ENCODE measurements at places on chromosomes 13 and 19.

DNA sequence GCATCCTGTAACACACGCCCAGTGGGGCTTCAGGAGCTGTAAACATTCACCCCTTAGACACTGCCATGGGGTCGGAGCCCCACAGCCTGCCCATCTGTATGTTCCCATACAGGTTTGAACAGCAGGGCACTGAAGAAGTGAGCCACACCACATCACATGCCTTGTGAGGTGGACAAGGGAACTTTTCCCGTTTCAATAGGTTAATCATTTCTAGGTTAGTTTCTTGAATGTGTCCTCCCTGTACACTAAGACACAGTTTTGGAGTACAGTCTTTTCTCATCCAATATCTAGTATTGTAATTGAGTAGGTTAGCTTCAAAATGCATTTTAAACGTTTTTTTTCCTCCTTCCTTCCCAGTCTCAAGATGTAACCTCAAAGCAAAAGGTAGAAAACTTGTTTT is 700.2 kb upstream of the PCDH20 start:
- no peak for DNase-seq

DNA sequence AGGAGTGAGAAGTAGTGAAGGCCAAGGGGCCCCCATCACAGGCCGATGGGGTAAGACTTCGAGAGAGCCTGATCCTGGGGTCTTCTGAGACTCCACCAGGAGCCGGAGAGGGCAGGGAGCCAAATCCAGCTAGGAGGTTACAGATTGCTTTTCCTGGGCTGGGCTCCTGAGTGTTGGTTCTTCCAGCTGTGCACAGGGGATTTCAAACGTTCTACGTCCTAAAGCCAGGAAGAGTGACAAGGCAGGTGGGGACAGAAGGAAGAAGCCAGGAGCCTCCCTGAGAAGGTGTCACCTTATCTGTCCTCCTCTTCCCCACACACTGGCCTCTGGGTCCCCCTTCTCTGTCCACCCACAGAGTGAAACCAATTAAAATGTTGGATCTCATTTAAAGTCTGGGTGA is 16.1 kb upstream of the TPRX2 start:
- DNase-seq: no peak

- DNase-seq: no peak
These were observed 1.9 kb upstream of the KL start for GRCh38 chr13:33014291-33014690.

DNA sequence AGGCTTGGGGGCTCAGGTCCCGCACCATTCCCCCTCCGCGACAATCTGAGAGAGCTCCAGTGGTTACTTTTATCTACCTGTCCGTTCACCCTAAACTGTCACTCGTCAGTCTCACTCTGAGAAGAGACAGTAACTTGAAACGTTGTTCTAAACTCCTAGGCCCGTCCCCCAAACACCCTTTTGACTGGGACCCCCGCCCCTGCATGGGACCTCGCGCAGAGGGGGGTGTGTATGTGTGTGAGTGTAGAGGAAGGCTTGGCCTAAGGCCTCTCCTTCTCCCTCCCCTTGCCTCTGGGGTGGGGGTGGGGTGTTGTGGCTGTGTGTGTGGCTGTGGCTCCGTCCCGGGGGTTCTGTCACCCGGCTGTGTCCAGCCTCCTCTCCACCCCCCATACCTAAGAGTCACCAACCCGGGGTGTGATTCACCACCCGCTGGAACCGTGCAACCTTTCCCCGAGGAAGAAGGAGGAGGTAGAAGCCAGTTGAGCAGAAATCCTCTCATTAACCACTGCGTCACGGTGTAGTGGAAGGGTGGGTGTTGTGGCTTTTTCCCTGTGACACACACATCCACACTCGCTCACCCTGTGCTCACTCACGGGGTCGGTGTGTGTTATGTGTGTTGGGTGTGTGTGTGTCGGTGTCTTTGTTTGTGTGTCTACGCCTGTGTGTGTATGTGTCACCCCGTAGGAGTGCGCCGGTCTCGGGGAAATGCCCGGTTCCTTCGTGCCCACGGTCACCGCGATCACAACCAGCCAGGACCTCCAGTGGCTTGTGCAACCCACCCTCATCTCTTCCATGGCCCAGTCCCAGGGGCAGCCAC is 2.4 kb downstream of the FOSB start:
- DNase-seq: no peak

GRCh38 chr13:101751488-101751887 is 299.0 kb downstream of the ITGBL1 start:
- no peak for DNase-seq

DNA sequence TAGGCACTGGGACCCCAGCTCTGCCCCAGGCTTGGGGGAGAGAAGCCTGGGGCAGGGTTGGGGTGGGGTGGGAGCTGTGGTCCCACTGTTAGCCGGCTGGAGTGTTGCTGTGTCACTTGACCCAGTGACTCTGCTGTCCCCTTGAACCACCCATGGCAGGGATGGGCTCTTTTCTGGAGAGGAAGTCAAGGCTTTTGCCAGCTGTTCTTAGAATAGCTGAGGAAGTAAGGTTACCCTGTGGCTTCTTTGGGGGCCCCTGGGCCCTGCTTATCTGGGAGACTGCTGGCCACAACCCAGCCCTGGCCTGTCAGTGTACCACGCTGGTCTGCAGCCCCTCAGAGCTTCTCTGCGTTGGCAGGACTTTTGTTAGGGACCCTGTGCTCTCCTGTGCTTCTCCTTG is 9.1 kb downstream of the PNPLA6 start:
- peak; percentile 77 for DNase-seq

GRCh38 chr19:16002406-16003384 is 53.9 kb downstream of the OR10H4 start:
- no peak for DNase-seq

GRCh38 chr19:55423225-55424005 is 15.8 kb upstream of the UBE2S start:
- DNase-seq: no peak

- DNase-seq: no peak
These were observed 1080.6 kb downstream of the PCDH17 start for GRCh38 chr13:58712191-58712590.

DNA sequence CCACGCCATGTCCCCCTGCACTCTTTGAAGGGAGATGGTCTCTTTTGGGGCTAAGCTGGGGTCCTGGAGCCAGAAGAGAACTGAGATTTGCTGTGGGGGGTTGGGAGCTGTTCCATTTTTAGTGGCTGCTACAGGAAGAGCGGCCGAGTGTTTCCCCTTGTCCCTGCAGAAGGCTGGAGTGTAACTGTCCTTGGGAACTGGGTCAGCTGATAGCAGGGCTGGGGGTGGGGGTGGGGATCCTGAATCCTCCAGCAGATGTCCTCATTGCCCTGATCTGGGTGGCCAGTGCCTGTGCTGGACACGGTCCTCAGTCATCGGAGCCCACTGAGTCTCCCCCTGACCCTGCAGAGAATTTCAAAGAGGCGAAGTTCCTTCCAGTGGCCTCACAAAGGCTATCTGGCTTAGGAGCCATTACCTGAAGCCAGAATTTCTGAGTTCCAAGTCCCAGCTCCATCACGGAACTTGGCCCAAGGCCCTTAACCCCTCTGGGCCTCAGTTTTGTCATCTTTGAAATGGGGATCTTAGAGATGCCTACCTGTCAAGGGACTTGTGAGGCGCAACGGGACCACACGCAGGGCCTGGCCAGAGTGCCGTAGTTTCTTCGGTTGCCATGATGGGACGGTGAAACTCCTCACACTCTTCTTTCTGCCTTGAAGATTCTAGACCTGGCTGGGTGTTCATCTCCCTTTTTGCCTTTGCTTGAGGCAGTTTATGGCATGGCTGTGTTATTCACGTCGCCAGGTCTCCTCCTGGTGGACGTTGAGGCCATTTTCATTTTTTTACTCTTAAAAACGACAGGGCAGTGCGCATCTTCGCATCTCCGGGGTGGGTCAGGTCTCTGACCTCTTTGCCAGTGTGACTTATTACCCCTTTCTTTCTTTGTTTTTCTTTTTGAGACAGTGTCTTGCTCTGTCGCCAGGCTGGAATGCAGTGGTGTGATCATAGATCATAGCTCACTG is 51.9 kb downstream of the DNM2 start:
- no peak for DNase-seq

GRCh38 chr19:39430675-39431593 is 4.8 kb downstream of the RPS16 start:
- DNase-seq: no peak

DNA sequence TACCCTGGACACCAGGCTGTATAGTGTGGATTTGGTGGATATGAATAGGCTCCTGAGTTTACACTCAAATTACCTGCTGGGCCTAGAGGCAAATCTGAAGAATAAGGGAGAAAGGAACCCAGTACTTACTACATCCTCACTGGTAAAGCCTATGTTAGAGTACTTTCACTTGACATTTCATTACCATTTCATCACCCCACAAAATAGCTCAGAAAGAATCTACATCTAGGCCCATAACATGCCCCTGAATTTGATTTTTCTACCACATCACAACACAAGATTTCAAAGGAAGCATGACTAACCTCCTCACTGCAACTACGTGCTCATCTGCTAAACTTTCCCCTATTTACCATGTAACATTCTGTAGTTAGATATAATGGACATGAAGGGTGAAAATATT is 43.3 kb downstream of the VWA8 start:
- DNase-seq: no peak

DNA sequence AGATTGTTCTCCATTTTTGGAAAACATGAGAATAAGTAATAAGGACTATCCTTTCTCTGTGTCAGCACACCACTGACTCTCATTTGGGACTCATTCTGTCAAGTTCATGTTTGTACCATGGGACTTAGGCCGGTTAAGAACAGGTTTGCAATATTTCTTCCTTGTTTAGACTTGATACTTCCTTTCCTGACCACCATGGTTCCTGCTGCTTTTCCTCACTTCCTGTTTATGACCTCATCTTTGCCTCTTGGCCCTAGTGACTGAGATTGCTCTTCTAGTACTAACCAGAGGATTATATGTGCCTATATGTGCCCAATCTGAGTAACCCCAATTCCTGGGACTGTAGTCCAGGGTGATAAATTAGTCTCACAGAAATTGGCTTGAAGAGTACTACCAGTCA is 32.5 kb upstream of the NDFIP2 start:
- DNase-seq: no peak

DNA sequence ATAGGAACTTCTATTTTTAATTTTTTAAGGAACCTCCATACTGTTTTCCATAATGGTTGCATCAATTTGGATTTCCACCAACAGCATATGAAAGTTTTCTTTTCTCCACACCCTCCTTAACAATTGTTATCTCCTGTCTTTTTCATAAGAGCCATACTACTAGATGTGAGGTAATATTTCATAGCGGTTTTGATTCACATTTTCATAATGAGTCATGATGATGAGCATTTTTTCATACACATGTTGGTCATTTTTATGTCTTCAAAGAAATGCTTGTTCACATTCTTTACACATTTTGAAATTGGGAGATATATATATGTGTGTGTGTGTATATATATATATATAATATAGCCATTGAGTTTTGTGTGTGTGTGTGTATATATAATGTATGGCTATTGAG is 420.3 kb upstream of the PCDH9 start:
- DNase-seq: no peak

DNA sequence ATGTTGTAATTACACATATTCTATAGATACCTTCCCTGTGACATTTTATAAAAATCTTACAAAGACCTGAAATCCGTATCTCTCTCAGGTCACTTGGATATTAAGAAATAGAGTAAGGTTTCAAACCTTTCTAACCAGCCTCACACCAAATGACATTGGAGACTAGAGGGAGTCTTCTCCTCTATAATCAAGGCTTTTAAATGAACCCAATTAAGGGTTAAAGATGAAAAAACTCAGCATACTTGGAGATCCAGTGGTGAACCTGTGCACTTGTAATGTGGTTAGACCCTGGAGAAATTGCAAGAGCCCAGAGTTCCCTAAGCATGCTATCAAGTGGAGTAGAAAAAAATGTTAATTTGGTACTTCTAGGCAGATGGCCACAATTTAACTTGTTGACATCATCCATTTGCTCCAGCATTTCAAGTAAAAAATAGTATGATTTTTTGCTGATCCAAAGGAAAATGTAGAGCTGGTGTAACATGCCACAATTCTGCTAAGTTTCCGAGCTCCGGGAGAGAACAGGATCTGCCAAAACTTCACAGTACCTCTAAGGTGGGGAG is 554.1 kb upstream of the MIR17HG start:
- no peak for DNase-seq

DNA sequence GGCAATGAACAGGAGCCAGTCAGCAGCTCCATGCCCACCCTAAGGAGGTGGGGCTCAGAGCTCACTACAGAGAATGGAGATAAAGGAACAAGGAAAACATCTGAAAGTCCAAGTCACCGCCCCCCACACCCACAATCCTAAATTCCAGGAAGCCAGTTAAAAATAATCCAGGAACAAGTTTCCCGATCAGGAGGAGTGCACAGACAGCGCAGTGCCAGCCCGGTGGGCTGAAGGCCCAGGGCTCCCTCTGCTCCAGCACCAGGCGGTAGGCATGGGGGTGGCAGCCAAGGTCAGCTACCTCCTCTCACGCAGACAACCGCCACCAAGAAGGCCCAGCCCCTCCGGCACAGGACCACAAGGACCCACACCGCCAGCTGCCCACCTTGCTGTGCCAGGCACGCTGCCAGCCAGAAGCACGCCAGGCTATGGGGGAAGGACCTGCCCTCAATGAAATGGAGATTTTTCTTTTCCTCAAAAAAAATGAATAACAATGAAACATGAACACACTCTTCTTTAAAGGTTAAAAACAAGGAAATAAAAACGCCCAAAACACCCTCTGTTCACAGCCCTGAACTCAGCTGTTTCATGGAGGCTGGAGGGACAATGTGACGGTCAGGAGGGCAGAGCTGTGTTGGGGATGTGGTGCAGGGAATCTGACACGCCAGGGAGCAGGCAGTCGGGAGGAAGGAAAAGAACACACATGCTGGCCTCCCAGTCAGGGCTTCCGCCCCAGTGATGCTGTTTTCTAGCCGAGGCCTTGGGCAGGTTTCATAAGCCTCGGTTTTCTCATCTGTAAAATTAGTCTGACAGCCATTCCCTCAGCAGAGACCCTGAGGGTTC is 11.0 kb downstream of the STK24 start:
- no peak for DNase-seq

GRCh38 chr13:61777899-61778298 is 362.2 kb upstream of the PCDH20 start:
- DNase-seq: no peak

DNA sequence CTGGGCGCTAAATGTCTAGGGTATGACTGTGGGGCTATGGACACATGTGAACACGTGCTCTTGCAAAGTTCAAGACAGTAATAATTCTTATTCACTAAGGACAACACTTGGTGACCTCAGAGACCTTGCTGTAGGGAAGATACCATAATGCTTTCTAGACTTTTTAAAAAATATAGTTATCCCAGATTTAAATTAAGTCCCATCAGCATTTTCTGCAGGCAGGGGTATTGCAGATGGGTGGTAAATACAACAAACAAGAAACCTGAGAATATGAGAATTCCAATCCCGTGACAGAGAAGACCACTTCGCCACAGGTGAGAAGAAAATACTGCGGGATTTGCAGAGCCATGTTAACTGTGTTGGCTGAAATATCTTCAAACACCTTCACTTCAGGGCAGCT is 65.2 kb downstream of the SLC15A1 start:
- no peak for DNase-seq

- DNase-seq: no peak
These were observed 47.1 kb downstream of the TMEM255B start for GRCh38 chr13:113806104-113806471.

DNA sequence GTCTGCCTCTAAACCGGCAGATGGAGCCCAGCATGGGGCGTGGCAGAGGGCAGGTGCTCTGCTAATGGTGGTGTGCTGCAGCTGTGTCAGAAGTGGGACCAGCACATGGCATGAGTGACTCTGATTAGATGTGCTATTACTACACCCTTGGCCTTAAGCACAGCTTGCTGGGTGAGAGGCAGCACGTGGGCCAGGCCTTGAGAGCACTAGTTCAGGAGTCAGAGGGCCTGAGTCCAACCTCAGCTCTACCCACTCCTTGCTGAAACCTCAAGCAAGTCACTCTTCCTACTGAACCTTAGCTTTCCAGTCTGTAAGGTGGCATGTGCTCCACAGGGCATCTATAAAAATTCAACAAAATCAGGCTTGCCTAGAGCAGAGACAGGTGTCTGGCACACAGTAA is 22.7 kb downstream of the AKT2 start:
- no peak for DNase-seq
